ENCODE measurements at places on chromosomes 1 and 21. TPM values are rescaled to one million over a fixed set of nuclear protein-coding genes. Genes with fewer than 3 reads are reported as not detected.

- no peak for DNase-seq
Observed at GRCh38 chr1:247530785-247531184, 5.5 kb downstream of the OR2C3 start.

GRCh38 chr1:171545523-171545922 lies 60.2 kb downstream of the PRRC2C start:
- no peak for DNase-seq

- no peak for DNase-seq
Observed at GRCh38 chr1:56334047-56334446, 245.3 kb downstream of the PLPP3 start.

DNA sequence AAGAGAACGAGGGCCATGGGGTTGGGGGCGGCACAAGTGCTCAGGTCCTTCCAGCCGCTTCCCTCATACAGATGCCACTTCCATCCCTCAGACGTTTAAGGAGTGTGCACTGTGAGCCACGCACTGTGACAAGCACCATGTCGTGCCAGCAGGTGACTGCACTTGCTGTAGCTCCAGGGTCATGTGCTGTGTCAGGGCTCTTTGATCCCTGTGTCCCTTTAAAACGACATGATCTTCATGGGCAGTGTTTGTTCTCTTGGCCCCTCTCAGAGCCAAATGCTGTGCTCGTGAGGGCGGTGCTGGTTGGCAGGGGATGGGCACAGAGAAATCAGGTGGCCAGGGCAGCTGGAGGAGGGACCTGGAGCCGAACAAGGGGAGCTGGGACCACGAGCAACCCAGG lies 19.9 kb downstream of the IL10RB start:
- no peak for DNase-seq

GRCh38 chr1:11831945-11832725 lies 15.4 kb downstream of the NPPA start:
- no peak for DNase-seq

GRCh38 chr21:36756527-36756926 lies 57.6 kb downstream of the SIM2 start:
- no peak for DNase-seq

DNA sequence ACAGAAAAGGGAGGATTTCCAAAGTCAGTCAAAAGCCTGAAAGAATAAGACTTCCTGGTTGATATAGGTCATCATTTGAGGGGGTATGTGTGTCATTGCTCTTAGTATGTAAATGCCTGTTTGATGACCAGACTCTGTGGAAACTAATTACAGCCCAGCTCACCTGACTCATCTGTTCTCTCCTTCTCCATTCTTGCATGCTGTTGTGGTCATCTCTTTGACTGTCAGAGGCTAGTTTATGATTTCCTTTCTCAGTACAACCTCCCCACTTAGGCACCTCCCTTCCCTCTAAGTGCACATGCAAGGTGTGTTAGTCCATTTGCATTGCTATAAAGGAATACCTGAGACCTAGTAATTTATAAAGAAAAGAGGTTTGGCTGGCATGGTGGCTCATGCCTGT lies 2.4 kb upstream of the C1orf116 start:
- no peak for DNase-seq

- DNase-seq, result no peak
Observed at GRCh38 chr1:115862403-115862802, 21.5 kb upstream of the NHLH2 start.

- no peak for DNase-seq
Observed at GRCh38 chr1:6960291-6960811, 175.1 kb downstream of the CAMTA1 start.

DNA sequence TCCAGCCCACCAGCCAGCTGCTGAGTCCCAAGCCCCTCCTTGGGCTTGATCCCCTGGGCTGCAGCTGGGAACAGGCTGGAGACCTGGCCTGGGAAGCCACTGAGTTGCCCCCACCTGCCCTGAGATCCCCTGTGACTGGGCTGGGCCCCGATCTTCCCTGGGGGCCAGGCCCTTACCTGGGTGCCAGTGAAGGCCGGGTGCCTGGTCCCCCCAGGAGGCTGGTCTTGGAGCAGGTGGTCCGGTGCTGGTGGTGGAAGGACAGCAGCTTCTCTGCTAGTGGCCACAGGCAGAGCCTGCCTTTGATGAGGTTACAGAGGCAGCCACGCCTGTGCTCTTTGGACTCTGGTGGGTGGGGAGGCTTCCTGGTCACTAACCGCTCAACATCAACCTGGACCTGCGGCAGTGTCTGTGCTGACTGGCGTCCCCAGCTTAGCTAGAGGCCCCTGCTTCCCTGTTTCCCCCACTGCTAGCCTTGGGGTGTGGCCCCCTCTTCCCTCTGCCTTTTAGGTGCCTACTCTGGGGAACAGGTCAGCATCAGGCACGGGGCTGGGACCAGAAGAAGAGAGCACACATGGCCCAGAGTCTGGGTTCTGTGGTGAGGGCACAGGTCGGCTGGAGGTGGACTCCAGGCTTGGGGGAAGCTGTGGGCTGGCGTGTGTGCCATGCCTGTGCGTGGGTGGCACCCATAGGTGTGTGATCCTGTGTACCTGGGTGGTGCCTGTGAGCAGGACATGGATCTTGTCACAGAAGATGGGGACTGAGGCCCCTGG lies at the start of gene EPS8L3:
EPS8L3 (minus strand) TSS at position 278 of the 770 bp plus-strand sequence. CDS start 2,174 bp downstream, outside the sequence.
- no peak for DNase-seq

GRCh38 chr1:47228644-47229030 lies 3.4 kb downstream of the TAL1 start:
- no peak for DNase-seq

- no peak for DNase-seq
Observed at GRCh38 chr1:152681616-152682015, 4.3 kb upstream of the LCE2B start.

GRCh38 chr1:240342251-240342625 lies 250.6 kb downstream of the FMN2 start:
- DNase-seq, result no peak

- DNase-seq, result no peak
Observed at GRCh38 chr1:43932786-43933385, 715 bp upstream of the ARTN start.

DNA sequence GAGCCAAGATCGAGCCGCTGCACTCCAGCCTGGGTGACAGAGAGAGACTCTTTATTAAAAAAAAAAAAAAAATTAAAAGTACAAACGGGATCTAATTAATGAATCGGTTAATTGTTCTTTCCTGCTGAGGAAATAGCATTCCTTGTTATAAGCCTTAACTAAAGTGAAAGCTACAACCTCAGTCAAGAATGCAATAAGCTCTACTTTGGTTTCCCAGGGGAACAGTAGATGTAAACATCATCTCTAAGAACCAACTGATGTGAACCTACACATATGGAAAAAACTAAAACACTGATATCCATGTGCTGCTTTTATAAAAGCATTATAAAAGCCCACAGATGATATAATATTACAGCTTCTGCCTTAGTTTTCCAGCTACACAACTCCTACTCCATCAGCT lies 41.9 kb downstream of the LPGAT1 start:
- no peak for DNase-seq

GRCh38 chr1:235205687-235206086 lies 44.6 kb upstream of the RBM34 start:
- no peak for DNase-seq

DNA sequence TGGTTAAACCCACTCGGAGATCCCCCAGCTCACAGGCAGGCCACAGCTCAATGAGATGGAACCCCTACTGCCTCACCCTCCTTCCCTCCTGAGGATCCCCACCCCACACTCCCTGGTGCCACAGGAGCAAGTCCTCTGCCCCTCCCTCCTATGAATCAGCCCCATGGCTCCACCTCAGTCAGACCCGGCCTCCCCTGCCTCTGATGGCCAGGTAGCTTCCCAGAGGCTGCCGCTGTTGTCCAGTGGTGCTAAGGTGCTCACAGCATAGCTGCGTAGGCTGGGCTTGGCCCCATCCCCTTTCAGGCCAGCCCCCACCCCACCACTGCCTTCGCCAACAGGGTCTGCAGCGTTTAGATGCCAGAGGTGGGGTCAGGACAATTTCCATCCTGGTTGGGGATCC lies 98.5 kb upstream of the IGSF21 start:
- no peak for DNase-seq

DNA sequence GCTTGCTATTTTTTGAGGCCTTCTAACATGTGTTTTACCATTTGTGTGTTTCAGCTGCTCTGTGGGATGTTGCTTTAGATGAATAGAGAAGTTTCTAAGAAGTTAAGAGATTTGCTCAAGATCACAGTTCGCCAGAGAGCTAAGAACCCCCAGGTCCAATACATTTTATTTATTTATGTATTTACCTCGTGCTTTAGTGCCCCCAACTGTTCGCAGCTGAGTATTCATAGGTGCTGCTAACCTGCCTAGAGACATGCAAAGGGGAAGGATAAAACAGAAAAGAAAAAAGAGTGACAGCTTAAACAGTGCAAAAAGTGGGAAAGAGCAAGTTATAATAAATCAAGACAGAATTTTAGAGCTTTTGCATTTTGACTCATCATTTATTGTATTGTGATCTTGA lies 31.1 kb downstream of the NFYC start:
- DNase-seq, result no peak

DNA sequence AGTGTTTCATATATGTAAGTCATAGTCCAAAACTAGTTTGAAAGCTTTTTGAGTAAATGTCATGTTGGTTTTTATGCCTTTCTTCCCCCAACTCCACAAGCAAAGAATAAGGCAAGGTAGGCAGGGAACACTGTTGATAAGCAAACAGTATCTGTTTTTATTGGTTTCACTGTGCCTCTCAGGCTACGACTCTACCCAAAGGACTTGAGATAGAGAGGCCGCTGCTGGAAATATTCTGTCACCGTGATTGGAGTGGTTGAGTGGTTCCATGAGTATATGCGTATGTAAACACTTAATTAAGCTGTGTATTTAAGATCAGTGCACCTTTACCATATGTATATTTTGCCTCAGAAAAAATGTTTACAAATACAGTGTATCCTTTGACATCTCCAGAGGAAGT lies 138.1 kb upstream of the KIF26B start:
- no peak for DNase-seq

GRCh38 chr1:81323862-81324261 lies 476.9 kb upstream of the ADGRL2 start:
- no peak for DNase-seq

- no peak for DNase-seq
Observed at GRCh38 chr21:40165773-40166070, 298.5 kb downstream of the PCP4 start.

DNA sequence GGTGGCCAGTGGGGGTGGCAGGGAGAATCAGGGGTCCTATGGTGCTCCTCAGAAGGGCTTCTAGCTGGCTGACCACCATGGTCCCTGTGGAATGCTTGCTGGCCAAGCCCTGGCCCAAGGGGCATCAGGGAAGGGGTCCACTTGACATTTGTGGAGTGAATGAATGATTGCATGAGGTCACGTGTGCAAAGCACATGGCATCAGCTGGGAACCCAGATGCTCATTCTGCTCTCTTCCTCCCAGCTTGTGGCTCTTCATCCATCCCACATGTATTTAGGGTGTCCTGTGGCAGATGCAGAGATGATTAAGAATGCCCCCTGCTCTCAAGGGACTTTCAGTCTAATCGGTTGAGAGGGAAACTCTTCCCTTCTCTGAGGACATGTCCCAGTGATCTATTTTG lies 27.1 kb upstream of the PADI4 start:
- no peak for DNase-seq

DNA sequence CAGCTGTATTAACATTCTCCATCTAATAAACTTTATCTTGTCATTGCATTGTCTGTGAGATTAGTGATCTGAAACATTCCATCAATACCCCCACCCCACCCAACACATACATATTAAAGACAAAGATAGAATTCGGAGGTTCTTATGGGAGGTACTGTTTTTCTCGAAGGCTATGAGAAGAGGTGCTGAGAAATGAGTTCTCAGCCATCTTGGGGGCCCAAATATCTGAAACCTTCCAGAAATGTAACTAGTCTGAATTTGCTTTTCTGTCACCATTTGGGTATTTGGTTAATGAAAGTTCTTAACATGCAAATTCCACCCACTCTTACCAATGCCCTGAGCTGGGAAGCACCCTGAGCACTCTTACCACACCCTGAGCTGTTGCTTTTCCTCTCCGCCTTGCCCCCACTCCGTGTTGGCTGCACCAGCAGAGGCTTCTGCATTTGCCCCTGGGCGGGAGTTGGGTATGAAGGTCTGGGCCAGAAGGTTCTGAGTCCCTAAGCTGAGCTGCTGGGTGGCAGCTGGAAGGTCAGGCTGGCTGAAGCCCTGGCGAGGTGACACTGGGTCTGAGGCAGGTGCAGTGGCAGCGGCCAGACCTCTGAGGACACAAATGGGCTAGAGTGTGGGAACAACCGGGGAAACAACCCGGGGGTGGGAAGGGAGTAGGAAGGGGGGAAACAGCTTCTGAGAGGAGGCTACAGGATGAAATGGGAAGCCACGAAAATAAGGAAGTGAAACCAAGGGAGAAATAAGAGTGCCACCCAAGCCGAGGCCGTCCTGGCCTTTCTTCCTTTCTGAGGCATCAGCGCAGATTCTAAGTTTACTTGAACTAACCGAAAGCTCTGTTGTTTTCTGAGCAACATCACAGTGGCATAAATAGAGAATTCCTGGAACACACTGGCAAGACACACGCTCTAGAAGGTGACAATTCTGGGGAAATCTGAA lies 26.3 kb upstream of the IER5 start:
- no peak for DNase-seq

- no peak for DNase-seq
Observed at GRCh38 chr1:109887271-109887670, 23.4 kb upstream of the CSF1 start.

DNA sequence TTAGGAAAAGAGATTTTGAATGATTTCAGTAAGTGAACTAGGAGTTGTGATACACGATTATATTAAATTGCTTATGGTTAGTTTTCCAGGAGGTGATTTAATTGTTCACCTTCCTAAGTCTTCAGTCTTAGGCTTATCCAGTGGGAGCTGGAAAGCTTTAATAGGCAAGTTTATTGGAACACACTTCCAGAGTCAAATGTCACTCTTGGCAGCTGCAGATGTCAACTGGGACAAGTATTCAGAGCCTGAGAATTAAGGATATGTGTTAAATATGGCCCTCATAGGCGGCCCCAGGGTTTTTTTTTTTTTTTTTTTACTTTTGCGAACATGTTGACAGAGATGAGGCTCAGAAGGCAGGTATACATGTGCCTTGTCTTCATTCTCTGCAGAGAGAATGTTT lies 29.2 kb downstream of the UCK2 start:
- no peak for DNase-seq

- peak; percentile 50 for DNase-seq
Observed at GRCh38 chr1:224267925-224268324, 62.0 kb downstream of the NVL start.

GRCh38 chr1:86924324-86924960 lies 10.0 kb downstream of the HS2ST1 start:
- no peak for DNase-seq

GRCh38 chr1:190679044-190679443 lies 201.4 kb upstream of the BRINP3 start:
- peak; percentile 21 for DNase-seq

- DNase-seq, result no peak
Observed at GRCh38 chr1:215054266-215054665, 28.3 kb upstream of the KCNK2 start.

The AMY1C gene
- total RNA-seq, result not detected

The HAO2 gene
- total RNA-seq, result under 0.01 TPM

The AVPR1B gene
- total RNA-seq, result not detected

The CERS2 gene
- total RNA-seq, result 92.7 TPM

The SMPDL3B gene
- 0.26 TPM for total RNA-seq

The SLC2A5 gene
- 0.13 TPM for total RNA-seq

The FAM229A gene
- 1.4 TPM for total RNA-seq

The PDE9A gene
- total RNA-seq, result 1.4 TPM

The C1orf232 gene
- not detected for total RNA-seq

The SPRR2A gene
- total RNA-seq, result not detected

The RNU1-2 gene
- total RNA-seq, result under 0.01 TPM

The ZSCAN20 gene
- 5.5 TPM for total RNA-seq

The CELF3 gene
- total RNA-seq, result not detected

The LRRC39 gene
- not detected for total RNA-seq

The TMEM167B gene
- total RNA-seq, result 16.4 TPM

The CTSS gene
- 51.7 TPM for total RNA-seq
